ENCODE measurements at places on chromosomes 5 and 9.
A peak's percentile ranks its signal among the peaks of the same experiment; 100 is the strongest.

GRCh38 chr5:11863911-11864310 is 40.3 kb downstream of the CTNND2 start:
- no peak for DNase-seq

DNA sequence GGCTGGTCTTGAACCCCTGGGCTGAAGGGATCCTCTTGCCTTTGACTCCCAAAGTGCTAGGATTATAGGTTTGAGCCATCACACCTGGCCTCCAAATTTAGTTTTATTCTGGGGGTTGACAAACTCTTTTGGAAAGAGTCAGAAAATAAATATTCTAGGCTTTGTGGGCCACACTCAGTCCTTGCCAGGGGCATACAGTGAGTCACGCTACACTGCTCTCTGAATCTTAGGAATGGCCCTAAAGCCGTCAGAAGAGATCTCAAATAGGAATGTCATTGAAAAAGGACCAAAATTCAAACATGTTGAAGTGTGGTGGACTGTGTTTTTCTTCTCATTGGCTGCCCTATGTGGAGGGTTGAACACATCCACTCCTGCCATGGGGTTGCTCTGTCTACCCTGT is 127.7 kb upstream of the BASP1 start:
- no peak for DNase-seq

DNA sequence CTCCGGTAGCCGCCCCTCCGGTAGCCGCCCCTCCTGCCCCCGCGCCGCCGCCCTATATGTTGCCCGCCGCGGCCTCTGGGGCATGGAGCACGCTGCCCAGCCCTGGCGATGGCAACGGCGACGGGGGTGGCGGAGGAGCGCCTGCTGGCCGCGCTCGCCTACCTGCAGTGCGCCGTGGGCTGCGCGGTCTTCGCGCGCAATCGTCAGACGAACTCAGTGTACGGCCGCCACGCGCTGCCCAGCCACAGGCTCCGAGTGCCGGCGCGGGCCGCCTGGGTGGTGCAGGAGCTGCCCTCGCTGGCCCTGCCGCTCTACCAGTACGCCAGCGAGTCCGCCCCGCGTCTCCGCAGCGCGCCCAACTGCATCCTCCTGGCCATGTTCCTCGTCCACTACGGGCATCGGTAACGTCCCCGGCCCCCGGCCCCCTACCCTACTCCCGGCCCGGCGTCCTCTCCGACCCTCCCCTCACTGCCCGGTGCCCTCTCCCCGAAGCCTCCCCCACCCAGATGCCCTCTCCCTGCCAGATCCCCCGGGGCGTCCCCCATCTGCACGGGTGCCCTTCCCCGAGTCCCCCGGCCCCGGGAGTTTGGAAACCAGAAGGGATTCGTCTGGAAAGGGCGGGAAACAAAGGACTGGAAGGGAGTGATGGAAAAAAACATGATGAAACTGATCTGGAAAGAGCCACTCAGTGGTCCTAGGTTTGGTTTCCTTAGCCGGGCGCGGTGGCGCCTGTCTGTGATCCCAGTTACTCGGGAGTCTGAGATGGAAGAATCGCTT is 417 bp downstream of the SRD5A1 start:
- peak; percentile 58 for DNase-seq

- DNase-seq, result no peak
These were observed 182.7 kb downstream of the PAPPA start for GRCh38 chr9:116336133-116336862.

DNA sequence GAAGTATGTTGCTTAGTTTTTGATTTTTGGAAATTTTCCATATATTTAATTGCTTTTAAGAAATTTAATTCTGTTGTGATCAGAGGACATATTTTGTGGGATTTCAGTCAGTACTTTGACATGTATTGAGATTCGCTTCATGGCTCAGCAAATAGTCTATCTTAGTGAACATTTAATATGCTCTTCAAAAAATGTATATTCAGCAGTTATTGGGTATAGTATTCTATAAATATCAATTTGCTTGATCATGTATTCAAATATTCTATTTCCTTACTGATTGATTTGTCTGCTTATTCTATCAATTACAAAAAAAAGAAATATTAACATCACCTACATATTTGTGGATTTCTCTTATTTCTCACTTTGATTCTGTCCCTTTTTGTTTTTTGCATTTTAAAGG is 79.5 kb upstream of the HAND1 start:
- DNase-seq, result no peak

DNA sequence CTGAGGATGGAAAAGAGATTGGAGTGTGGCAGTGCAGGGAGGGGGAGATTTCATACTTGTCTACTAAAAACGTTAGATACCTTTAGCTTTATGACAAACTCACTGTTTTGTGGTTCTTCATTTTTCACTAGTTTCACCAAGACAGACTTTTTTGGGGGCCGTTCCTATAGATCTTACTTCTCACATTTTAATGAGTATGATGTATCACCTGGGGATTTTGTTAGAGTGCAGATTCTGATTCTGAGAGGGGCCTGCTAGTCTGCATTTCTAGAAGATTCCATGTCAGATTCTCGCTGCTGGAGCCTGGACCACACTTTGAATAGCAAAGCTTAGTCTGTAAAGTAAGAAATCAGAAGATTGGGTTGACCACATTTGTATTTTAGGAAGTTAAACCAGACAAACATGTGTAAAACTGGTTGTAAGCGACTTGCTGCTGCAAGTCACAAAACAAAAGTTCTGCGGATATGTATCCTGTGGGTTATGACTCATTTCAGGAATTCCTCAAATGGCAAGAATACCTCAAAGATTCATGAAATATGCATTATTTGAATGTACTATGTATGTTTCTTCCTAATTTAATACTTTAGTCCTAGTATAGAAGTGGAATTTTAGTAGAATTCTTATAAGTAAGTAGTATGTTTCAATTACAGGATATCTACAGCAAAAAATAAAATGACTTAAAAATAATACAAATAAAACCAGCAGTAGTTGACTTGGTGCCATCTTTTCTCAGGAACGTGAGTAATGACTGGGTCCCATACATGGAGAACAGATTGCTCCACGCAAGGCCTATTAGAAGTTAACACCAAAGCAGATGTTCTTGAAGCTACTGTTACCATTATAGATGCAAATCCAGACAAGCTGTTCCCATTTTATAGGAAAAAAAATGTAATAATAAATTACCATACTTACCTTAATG is 27.8 kb downstream of the NFIL3 start:
- peak; percentile 87 for DNase-seq

DNA sequence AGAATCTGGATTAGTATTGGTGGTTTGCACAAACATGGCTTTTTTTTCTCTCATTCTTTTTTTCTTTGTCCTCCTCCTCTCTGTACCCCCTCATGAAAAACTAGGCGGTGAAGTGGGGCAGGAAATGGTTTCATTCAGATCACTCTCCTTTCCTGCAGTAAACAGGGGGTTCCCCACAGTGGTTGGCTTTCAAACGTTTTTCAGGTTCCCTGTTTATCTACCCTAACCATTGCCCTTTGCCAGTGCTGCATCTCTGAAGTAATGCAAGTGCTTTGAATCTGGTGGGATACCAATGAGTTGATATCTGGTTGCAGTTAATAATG is 29.8 kb downstream of the NR4A3 start:
- DNase-seq, result no peak

- DNase-seq, result no peak
These were observed 57.3 kb downstream of the ARSB start for GRCh38 chr5:78927657-78928282.

DNA sequence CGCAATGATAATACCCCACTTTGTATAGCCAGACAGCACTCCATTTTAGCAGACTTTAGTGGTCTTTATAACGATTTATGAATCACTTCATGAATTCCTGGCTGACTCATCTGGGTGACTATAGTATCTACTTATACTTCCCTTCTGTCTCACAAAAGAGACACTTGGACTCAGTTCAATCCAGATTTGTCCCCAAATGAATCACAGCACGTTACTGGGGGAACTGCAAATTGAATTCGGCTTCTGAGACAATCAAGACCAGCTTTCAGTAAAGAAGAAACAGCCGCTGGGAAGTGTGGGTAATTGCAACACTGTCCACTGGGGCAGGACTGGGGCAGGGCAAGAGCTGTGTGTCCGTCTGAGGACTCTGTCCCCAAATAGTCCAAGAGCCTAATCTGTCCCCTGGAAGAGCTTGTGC is 337.3 kb upstream of the RFX3 start:
- no peak for DNase-seq

DNA sequence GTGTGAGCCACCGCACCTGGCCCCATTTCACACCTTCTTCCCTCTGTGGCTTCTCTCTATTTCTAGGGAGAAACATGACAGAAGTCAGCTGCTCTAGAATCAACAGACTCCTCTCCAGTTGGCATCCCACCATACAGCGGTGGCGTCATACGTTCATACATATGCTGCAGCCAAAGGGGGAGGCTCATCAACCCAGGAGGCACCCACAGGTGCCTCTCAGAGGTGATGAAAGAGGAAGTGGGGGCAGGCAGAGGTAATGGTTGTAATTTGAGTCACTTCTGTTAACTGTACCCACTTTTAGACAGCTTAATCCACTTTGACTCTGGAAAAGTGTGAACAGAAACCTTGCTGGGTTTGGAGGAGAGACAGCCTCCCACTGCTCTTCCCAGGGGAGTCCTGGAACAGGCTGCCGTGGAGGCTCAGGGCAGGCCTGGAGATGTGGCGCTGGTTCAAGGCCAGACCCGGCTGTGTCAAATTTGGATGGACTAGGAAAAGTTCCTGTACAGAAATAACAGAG is 47.3 kb upstream of the SUB1 start:
- no peak for DNase-seq

GRCh38 chr5:102959055-102959454 is 160.9 kb downstream of the GIN1 start:
- no peak for DNase-seq

DNA sequence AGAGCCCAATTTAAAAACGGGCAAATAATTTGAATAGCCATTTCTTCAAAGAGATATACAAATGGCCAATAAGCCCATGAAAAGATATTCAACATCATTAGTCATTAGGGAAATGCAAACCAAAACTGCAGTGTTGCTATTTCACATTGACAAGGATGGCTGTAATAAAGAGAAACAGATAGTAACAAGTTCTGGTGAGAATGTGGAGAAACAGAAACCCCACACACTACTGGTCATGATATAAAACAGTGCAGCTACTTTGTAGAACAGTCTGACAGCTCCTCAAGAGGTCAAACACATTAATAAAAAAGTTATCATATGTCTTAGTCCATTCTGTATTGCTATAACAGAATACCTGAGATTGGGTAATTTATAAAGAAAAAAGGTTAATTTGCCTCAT is 237.0 kb upstream of the GRAMD2B start:
- no peak for DNase-seq

GRCh38 chr9:93952784-93953495 is 2.2 kb downstream of the BARX1 start:
- DNase-seq, result no peak

DNA sequence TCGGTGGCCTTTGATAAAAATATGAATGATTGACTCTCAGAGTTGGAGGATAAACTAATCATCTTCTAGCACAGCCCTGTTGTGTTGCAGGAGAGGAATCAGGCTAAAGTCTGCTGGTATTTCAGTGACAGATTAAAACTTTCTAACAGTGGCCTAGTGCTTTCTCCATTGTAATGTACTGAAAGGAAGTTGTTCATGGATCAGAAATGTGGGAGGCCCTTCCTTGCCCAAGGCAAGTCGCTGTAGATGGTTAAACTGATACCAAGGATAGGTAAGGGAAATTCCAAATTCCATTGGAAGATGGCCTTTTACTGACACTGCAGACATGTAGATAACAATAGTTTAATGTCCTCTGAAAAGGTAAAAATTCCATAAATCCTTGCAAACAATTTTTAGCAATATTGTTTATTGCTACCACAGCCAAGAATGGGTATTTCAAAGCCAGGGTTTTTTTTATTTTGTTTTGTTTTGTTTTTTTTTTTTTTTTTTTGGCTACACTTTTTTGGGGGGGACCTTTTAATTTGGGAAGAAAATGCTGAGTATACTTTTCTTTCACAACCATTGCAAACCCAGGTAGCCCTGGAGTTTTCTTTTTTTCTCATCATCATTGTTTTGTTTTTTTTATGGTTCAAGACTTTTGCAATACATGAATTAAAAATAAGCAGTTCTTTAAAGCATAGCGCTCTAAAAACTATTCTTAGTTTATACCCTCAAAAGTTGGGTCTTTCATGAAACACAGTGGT is 35.5 kb downstream of the WDR36 start:
- no peak for DNase-seq

DNA sequence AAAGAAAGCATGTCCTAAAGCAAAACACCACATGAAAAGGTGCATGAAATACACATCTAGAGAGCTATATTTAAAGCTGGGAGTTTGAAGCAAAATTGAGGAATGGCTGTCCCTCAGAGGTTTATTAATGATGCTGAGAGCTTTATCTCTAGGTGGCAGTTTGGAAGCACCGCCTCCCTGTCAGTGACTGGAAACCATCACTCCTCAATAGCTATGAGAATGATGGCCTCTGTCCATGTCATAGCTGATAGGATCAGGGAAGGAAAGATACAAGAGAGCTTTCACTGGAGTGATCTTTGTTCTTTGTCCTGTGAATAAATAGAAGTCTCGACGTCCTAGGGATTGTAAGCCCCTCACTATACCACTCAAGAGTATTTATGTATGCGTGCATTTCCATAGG is 110.5 kb downstream of the NUDT12 start:
- DNase-seq, result no peak

DNA sequence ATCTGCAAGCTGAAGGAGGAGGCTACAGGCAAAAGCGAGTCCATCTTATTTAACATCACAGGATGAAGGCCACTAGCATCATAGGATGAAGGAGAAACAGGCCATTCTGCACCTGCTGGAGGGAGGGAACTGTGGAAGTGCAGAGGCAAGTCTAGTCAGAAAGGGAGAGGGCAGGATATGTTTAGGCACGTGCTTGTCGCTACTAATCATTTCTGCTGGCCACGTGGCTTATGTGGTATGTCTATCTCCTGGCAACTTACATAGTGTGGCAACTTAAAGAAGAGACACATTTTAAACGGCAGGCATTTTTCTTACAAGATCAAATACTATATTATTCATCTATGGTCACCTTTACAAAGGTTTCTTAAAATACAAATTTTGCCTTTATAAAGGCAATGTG is 74.0 kb downstream of the GNAQ start:
- no peak for DNase-seq

DNA sequence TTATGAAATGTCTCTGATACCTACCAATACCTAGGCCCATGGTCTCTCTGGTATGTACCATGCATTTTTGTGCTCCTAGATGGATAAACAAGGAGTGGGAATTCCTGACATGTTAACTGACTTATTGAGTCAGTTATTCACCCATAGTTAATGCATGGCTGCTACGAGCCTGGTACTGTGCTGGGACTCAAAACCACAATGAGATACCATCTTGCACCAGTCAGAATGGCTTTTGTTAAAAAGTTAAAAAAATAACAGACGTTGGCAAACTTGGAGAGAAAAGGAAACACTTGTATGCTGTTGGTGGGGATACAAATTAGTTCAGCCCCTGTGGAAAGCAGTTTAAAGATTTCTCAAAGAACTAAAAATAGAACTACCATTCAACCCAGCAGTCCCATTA is 293.8 kb downstream of the OSTF1 start:
- DNase-seq, result no peak

- DNase-seq, result peak; percentile 8
These were observed 53.9 kb downstream of the SEMA6A start for GRCh38 chr5:116520771-116521170.
